ENCODE measurements at places on chromosomes 5 and 9. TPM values are rescaled to one million over a fixed set of nuclear protein-coding genes. Genes with fewer than 3 reads are reported as not detected.
A peak's percentile ranks its signal among the peaks of the same experiment; 100 is the strongest.

The POLR3G gene
- 1.1 TPM for polyA plus RNA-seq

The MCIDAS gene
- polyA plus RNA-seq, result 0.23 TPM

The LHX2 gene
- not detected for polyA plus RNA-seq

- no peak for DNase-seq
These were observed 571 bp upstream of the MARCHF11 start for GRCh38 chr5:16179936-16180788.

GRCh38 chr9:34522971-34523797 lies at the start of gene ENHO:
ENHO (minus strand) TSS chr9:34522990; CDS start chr9:34521695, 1,295 bp downstream.
- DNase-seq, result peak; percentile 49

DNA sequence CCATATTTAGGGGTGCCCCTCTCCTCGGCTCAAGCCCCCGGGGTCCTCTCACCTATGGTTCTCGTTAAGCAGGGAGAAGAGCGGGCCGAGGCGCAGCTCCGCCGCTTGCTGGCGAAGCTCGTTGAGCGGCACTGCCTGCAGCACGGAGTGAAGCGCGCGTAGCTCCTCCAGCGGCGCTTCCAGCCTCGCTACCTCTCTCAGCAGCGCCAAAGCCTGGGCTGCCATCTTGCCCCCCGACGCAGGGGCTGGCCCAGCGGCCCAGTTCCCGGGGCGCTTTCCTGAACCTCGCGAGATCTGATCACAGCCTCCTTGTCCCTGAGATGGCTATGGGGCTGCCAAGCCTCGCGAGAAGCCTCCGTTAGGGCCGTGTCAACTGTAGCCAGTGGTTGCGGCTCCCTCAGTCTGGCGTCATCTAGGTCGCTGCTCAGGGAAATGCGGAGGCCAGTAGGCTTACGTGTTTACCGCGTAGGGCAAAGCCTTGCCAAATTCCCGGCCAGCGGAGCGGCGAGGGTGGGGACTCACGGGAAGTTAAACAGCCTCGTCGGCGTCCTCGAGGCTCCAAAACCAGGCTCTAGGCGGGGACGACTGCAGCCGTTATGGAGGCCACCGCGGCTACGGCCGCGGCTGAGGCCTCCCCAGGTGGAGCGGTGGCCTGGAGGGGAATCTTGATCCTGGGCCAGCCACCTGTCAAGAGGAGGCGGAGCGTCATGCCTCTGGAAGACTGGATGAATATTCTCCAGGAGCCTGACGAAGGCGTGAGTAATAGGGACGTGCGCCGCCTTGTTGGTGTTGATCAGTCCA lies at the start of gene PSMD5:
PSMD5 (minus strand) TSS at position 238 of the 801 bp plus-strand sequence; CDS start at position 225, 13 bp downstream.
- peak; percentile 95 for DNase-seq

- DNase-seq, result no peak
These were observed 3.8 kb upstream of the SYNPO start for GRCh38 chr5:150636391-150637244.

GRCh38 chr9:137462986-137463930 lies 4.1 kb upstream of the NSMF start:
- no peak for DNase-seq
